SIG-M5 (cell line): ENCODE measurements at places on chromosomes 4 and X.

DNA sequence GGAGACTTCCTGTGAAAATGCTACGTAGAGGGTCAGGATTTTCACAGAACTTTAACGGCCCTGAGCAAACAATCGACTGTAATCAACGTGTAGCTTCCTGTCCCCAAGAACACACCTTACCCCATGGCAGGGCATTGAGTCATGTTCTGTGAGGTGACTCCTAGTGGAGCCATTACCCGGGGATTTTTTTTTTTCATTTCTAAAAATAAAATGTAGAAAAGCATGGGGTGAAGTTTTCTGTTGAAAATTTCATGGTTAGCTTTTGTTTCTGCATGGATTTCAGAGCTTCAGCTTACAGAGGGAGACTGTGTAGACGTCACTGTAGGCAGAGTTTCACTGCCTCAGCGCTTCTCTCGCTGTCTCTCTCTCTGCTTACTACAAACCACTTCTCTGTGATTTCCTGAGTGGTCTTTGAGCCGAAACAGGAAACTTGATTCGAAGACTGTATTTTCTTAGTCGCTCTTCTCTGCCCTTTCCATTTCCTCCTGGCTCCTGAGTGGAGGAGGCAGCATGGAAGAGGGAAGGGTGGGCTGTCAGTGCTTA is 111.7 kb downstream of the NFKB1 start:
- DNase-seq, result no peak

DNA sequence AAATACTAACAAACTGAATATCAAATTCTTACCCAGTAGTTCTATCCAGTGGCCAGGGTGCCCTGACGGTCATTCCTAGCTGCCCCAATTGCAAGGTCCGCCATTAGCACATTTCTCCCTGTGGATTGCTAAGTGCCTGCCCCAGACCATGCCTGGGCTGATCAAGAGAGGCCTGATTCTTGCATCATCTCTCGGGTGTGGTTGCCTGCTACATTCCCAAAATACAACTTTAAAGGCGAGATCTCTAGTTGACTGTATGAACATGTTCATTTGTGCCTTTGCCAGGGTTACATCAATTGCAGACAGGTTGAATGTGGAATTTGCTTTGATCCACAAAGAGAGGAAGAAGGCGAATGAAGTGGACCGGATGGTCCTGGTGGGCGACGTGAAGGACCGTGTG is 28.0 kb downstream of the PRPS2 start:
- no peak for DNase-seq

DNA sequence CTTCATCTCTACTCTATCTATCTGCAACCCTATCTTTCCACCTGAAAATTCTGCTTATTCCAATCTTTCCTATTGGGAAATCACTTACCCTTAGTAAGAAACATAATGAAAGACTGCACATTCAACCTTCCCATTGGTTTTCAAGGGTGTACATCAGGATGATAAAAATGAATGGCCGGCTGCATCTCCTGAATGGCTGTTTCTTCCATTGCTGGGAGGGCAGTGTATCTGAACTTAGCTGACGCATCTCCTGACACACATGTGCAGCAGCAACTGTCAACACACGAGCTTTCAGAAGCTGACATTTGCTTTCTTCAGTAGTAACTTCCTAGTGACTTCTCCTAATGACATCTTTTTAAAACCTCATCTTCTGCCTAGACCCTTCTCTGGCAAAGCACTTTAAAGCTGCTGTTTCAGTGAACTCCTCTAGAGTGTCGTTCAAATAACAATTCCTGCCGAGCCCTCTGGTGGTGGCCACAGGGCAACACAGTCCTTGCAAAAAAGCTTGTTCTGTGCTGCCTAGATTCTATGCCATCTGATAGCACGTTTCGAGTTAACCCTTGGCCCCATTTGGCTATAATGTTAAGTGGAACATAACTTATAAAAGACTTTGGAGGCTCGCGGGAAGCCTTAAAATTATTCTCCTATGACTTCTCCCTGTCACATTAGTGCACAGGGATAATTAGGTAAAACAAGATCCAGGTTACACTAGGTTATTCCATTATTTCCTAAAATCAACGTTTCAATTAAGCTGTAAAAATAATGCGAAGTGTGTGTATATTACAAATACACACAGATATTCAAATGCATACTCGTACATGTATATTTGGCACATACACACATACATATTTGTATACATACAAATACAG is 2340.7 kb downstream of the PCDH7 start:
- no peak for DNase-seq

- DNase-seq, result no peak
Observed at GRCh38 chrX:31178064-31178768, 106.4 kb upstream of the FTHL17 start.
